ENCODE measurements at places on chromosomes 16 and 17.

- DNase-seq: no peak
Measured at GRCh38 chr16:74521691-74522090, 85.2 kb downstream of the GLG1 start.

- DNase-seq: no peak
Measured at GRCh38 chr17:77725846-77726245, 232.7 kb upstream of the TNRC6C start.

DNA sequence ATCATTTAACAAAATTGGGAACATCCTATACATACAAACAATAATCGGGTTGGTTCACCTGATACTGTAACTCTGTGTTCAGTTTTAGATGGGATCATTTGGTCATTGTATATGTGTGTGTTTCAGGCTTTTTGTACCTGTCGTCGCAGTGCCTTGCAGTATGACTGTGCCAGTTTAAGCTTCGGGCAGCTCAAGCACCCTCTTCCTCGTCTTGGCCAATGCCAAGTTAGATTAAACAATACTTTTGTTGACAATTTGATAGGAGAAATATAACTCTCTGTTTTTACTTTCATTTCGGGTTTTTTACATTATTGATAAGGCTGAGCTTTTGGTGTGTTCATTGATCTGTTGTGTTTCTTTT lies 37.0 kb upstream of the ARHGAP17 start:
- no peak for DNase-seq

DNA sequence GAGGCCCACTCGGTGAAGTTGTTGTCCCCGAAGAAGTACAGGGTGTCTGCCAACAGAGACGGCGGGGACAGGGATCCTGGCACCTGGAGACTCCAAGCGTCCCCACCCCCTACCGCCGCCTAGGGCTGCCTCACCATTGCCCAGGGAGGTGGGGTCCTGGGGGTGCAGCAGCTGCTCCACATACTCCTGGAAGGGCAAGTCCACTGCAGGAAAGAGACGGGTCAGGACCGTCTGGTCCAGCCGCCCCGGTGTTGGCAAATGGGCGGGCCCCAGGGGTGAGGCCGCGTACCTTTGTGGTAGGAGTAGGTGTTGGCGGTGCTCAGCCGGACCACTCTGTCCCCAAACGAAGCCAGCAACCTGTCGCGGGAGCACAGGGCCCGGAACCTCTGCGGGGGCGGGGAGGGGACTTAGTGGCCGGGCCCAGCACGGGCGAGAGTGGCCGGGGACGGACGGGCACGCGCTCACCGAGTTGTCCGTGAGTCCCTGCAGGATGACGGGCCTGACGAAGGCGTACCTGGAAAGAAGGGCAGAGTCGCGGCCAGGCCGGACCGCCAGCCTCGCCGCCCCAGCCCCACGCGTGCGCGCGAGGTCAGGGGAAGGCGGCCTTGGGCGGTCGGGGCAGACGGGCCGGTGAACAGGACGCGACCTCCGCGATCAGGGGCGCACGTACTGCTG lies 601 bp downstream of the JMJD8 start:
- DNase-seq: no peak

GRCh38 chr17:75895370-75896155 lies 1.2 kb downstream of the TRIM65 start:
- peak; percentile 15 for DNase-seq

GRCh38 chr17:50498021-50498874 lies 10.0 kb upstream of the MYCBPAP start:
- DNase-seq: peak; percentile 64

- peak; percentile 74 for DNase-seq
Measured at GRCh38 chr16:56944954-56945839, 13.3 kb downstream of the HERPUD1 start.

Data from PC-9 (cell line).